Erythroblast (primary cell): ENCODE measurements at places on chromosomes 6 and 20.
A peak's percentile ranks its signal among the peaks of the same experiment; 100 is the strongest.

DNA sequence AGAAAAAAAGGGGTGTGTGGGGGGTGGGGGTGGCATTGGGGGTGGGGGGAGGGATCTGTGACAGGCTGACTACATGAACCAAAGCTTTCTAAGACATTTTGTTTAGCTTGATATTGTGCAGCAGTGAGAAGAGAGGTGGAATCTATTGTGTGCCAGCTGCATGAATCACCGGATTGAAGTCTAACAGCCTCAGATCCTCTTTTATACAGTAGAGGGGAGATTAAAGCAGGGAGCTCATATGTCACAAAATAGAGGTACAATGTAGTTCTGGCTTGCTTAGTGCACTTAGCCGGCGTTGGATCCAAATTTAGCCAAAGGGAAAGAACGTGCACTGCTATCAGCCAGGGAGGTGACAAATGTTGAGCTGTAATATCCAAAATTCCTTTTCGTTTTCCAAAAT is 404.2 kb upstream of the CITED2 start:
- no peak for DNase-seq

GRCh38 chr6:95794749-95795148 is 217.4 kb downstream of the MANEA start:
- no peak for DNase-seq

GRCh38 chr20:63538204-63539091 is 1.3 kb upstream of the PTK6 start:
- DNase-seq, result no peak

- DNase-seq, result no peak
Measured at GRCh38 chr6:122412001-122412400, 12.5 kb downstream of the HSF2 start.

GRCh38 chr20:37911261-37911660 is 8.3 kb downstream of the VSTM2L start:
- no peak for DNase-seq

GRCh38 chr6:14732844-14733757 is 512.8 kb upstream of the JARID2 start:
- no peak for DNase-seq

- DNase-seq, result no peak
Measured at GRCh38 chr20:33711446-33711738, 8.7 kb downstream of the PXMP4 start.

DNA sequence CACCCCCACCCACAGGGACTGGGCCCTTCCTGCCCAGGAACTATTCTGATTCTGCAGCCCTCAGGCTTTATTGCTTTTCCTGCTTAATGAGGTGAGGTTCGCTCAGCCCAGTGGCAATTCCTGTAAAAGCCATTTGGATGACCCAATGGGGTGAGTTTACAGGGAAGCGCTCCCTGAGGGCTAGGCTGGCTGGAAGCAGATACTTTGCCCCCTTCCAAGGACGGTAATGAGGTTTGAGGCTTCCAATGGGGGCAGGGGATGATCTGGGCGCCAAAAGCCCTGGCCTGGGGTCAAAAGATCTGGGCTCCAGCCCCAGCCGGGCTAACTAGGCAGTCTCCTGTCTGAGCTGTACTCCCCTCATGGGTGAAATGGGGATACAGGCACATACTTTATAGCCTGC is 41.8 kb downstream of the RIPOR3 start:
- DNase-seq, result no peak

DNA sequence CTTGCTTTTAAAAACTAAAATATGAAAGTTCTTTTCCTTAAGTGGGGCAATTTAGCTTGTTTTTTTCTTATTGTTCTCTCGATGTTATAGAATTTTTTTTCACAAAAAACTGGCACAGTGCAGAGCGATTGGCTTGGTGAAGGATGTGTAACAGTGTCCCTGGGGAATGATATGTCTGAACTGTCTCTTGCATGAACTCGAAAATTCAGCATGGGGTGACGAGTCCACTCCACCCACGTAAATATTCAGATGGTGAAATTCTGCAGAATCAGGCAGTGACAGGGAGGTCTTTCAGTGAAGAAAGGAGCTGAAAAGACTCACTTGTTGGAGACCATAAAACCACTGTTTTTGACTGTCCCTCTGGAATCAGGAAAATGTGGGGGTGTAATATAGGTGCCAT is 505.3 kb downstream of the MMUT start:
- DNase-seq, result no peak

DNA sequence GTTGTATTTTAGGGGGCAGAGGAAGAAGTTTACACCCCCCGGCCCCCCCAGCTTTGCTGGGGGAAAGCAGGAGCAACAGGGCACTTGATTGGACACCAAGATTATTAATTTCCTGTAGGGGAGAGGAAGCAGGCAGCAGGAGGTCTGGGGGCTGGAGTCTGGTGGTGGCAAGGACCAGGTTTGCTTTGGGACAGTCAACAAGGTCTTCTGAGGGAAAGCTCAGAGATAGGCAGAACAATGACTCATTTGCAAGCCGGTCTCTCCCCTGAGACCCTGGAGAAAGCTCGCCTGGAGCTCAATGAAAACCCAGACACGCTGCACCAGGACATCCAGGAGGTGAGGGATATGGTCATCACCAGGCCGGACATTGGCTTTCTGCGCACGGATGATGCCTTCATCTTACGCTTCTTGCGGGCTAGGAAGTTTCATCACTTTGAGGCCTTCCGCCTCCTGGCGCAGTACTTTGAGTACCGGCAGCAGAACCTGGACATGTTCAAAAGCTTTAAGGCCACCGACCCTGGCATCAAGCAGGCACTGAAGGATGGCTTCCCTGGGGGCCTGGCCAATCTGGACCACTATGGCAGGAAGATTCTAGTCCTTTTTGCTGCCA is 1.6 kb downstream of the CLVS2 start:
- no peak for DNase-seq

GRCh38 chr6:14658886-14659561 is 541.5 kb downstream of the CD83 start:
- DNase-seq, result no peak

- no peak for DNase-seq
Measured at GRCh38 chr6:13633343-13633742, 18.2 kb downstream of the NOL7 start.

DNA sequence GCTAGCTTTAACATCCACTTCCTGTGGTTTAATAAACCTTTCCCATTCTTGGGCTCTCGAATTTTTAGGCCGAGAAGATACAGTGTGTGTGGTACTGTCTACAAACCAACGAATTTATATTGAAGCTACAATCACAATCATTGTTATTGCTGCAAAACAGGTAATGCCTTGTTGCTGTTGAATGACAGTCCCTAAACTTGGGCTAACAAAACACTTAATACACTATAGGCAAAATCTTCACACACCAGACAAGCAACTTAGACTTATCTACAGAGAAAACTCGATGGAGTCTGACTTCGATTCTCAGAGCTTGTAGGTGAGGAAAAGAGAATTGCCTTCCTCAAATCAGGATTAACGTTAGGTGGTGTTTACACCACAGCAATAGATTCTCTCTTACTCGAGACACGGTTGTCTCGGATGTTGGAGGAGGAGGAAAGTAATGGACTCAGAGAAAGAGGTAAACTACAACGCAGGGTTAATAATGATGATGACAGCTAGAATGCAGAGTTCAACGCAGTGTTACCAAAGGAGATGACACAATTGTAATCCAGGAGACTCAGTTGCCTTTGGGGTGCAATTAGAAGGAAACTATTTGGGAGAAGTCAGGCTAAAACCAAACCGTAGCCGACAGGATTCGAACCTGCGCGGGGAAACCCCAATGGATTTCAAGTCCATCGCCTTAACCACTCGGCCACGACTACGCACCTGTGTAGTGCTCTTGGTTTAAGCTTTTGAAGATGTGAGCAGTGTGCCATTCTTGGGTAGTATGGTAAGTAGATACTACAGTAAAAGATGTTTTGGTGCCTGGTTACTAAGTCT is 32.5 kb upstream of the ZNF184 start:
- peak; percentile 65 for DNase-seq

DNA sequence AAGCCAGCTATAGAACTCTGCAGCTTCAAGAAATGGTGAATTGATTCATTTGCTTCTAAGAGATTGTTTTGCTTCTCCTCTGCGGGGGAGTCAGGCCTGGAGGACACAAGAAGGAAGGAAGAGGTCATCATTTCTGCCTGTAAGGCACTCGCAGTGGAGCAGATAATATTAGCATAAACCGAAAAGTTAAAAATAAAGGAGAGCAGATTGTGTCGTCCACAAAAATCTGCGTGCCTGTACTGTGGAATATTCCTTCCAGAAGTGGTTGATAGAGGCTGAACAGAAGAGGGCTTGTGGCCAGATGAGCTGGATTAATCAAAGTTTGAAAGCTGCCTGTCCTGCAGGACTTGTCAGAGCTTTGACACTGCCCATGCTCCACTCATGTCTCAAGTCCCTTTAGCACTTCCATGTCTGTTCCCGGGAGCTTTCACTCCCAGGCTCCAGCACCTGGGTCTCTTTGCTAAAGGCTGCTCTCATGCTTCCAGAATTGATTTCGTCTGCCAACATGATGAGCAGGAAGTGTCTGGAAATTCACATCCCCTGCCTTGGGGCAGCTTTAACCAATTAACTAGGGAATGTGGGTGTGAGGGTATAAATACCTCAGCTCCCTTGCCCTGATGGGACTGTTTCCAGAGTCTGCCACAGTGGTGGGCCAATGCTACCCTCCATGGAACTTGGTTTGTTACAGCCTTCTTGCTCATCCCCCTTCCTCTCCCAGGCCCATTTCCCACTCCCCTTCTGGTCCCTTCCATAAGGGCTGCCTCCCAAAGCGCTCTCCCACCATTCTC is 65.1 kb upstream of the STX16 start:
- DNase-seq, result no peak

DNA sequence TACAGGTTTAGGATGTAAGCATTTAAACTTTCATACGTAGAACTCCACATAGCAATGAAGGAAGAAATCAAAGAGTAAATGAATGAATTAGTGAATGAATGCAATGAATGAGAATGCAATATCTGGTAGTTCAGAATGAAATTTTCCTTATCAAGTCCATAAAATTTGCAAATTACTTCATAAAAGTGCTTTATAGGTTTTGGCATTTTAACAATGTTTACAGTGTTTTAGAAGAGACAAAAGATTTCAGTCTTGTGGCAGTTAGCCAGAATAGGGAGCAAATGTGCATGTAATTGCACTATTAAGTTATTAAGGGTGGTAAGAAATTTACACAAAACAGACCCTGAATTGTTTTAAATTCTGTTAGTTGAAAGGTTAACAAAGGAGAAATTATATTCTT is 739.4 kb upstream of the FLRT3 start:
- DNase-seq, result no peak

DNA sequence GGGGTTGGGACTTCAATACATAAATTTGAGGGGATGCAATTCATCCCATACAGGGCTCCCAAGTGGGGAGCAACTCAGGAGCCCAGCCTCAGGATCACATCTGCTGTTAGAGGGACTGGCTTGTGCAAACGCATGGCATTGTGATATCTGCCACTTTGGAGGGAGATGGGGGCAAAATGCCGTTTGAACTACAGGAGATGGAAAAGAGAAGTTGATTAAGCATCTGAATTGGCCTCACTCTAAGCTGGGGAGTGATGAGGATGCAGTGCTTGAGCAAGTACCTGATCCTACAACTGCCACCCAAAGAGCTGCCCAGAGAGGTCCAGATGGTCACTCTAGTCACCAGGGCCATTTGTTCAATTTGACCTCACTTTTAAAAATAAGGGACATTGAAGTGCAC is 2.0 kb downstream of the LY86 start:
- DNase-seq, result no peak

- no peak for DNase-seq
Measured at GRCh38 chr20:46209930-46210671, 92.0 kb downstream of the CD40 start.

- DNase-seq, result no peak
Measured at GRCh38 chr6:118387921-118388701, 160.0 kb upstream of the PLN start.

GRCh38 chr6:163191704-163192537 is 222.6 kb upstream of the QKI start:
- no peak for DNase-seq

- DNase-seq, result no peak
Measured at GRCh38 chr6:107818272-107818671, 5.8 kb downstream of the SCML4 start.
